ENCODE measurements at places on chromosomes 2 and 18.

DNA sequence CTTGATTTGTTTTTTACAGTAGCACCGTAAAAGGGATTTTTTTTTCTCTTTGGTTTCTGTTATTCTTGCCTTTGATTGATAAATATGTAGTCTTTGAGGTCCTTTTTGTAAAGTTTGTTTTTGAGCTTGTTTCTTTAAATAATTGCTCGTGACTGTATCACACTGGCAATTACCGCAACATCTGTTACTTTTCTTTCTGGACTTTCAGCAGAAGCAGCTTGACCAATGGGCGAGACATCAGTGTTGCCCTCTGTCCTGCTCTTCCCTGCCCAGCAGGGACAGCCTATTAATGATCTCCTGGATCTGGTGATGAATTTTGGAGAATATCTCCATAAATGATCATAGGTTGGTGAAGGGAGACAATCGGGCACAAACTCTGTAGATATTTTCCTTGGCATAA, 74.9 kb downstream of the TDRD15 start:
- no peak for DNase-seq

DNA sequence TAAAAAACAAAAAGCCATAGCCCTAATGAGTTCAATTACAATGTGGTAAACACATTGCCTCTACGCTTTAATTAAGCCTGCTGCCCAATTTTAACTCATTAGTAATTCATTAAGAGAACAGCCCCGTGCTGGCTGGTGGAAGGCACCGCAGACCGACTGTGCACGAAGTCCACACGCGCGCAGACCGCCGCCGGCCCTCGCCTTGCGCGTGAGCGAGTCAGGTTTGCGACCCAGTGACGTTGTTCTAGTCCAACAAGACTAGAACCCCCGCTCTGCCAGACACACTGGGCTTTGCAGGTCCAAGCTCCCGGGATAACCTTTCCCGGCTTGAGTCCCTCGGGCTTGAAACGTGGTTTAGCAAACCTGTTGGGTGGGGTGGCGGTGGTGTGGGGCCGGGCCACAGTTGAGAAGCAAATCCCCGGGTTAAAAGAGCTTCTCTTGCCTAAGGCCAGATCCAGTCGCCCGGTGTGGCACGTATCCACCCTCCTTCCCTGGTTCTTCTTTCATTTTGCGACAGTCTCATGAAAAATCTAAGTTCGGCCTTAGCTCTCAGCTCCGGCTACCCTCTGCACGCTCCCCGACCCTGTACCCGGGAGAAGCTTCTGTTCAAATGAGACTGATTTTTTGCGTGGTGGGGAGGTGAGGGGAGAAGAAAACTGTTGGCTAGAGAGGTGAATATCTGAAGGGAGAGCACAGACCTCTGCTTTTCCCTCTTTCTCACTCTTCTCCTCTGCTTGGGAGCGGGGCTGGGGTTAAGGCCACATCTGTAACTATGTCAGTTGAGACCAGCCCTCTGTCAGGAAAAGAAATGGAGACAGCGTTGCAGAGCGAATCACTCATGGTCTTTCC, 11.1 kb upstream of the SKOR2 start:
- DNase-seq = no peak

DNA sequence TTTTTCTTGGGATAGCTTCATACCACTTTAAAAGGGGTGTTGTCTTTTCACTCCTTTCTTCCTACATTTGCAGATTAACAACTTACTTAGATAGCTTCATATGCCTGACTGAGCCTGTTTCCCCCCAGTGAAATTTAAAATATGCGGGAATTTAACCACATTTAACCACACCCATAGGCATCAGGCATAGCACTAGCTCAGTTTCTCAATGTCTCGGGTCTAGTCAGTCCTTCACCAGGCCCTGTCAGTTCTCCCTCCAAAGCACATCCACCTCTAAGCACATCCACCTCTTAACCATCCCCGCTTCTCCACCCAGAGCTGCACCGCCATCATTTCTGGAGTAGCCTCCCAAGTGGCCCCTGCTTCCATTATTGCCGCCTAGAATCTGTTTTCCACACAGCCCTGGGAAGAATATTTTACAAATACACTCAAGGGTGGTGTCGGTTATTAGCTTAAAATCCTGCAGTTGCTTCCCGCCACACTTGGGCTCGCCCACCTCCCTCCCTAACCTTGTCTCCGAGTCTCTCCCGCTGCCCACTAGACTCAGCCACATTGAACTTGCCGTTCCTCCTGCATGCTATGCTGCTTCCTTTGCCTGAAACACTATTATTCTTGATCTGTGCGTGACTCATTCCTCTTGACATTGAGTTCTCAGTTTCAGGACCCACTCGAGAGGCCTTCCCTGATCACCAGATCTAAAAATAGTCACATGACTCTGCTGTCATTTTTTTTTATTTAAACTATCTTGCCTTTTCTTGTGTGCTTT, 68.3 kb downstream of the SPTBN1 start:
- no peak for DNase-seq

DNA sequence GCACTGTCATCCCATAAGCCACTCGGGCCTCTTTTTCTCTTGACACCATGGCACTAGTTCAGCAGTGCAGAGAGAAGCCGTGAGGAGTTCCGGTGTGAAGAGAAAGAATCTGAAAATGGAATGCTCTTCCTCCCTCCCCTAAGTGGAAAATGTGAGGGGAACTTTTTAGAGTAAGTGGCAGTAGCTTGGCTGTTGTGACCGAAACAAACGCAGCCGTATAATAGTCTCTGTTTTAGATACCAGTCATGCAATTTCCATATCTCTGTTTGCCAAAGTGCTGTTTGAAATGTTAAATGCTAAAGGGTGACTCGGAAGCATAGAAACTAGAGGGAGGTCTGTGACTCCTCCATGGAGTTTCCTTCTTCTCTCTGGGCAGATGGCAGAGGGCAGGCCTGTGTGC, 122.9 kb downstream of the MTCL1 start:
- DNase-seq = no peak

DNA sequence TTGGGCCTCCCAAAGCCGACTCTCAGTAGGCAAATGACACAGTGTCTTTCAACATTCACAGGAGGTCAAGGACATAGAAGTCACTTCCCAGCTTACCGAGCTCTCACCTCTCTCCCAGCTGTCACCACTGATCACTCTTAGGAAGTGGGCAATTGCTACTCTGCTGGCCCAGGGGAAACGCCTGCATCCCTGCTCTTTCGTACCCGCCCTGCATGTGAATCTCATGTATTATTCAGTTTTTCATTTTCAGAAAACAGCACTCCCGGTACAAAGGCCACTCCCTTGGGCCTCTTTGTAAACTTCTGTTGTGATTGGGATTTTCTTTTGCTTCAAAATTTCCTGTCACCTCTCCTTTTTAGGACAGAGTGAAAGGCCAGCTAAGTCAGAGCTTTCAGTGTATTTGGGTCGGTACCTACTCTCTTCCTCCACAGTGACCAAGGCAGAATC, 15.4 kb downstream of the MRPL44 start:
- no peak for DNase-seq

DNA sequence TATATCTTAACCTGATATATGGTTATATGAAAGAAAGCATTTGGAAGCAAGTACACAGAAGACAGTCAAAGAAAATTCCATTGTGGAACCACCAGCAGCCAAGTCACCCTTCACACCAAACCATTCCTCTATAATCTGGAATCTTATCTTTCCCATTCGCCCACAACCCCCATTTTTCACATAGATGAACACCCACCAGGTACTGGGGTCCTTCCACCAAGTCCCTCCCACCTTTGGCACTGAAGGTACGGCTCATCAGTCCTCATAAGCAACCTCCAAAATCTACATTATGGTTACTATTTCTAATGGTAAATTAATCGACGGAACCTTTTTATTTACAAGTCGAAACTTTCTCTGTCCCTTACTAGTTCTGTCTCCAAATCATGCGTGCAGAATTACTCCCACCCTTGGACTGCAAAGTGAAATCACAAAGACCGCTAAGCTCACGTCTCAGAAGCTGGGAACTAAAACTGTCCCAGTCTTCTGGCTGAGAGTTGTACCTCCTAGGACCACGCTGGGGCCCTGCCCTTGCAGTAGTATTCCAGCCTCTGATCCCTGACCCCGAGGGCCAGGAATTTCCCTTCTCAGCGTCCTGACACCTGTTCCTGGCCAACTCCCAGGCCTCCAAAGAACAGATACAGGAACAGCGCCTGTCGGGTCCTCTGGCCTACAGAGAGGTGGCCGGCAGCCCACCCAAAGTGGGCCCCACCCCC, 702 bp downstream of the OLA1 start:
- no peak for DNase-seq

GRCh38 chr2:151802315-151802714, 25.9 kb downstream of the ARL5A start:
- no peak for DNase-seq

DNA sequence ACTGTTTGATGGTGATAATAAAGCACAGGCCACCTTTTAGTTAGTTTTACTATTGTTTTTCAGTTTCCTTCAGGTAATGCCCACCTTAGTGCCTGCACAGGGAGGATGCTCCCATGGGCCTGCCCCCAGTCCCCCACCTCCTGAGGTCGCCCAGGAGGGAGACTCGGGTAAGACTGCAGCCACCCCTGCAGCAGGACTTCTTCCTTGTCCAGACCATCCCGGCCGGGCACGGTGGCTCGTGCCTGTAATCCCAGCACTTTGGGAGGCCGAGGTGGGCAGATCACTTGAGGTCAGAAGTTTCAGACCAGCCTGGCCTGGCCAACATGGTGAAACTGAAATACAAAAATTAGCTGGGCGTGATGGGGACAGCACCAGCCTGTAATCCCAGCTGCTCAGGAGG, 68.1 kb upstream of the TANC1 start:
- no peak for DNase-seq

DNA sequence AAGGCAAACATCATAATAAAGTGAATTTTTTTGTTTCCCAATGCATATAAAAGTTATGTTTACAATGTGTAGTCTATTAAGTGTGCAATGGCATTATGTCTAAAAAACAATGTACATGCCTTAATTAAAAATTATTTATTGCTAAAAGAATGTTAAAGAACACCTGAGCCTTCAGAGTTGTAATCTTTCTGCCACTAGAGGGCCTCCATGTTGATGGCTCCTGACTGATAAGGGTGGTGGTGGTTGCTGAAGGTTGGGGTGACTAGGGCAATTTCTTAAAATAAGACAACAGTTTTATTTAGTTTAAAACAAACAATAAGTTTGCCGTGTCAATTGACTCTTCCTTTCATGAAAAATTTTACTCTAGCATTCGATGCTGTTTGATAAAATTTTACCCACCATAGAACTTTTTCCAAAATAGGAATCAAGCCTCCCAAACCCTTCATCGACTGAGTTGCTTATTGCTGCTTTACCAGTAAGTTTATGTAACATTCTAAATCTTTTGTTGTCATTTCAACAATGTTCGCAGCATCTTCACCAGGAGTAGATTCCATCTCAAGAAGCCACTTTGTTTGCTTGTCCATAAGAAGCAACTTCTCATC, 32.3 kb downstream of the MAP3K2 start:
- DNase-seq = peak; percentile 11

GRCh38 chr18:57466307-57466706, 31.1 kb downstream of the ONECUT2 start:
- DNase-seq = no peak

GRCh38 chr2:202960524-202960923, 48.4 kb downstream of the CARF start:
- no peak for DNase-seq

DNA sequence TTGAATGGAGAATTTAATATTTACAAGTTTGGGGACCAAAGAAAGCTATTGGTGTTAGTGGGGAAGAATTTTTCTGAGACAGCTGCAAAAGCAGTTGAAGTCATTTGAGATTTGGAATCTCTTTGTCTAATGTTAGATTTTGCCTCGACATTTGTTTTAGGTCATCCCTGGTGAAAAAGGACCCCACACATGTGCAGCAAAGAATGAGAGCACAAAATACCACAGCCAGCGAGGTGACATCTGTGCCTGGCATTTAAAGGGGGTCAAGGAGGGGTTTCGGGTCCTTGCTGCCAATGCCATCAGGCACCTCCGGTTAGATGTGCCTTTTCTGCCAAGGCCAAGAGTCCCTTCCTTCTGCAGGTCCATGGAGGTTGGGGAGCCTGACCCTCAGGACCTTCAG, 173.3 kb downstream of the TRIB2 start:
- DNase-seq = no peak

DNA sequence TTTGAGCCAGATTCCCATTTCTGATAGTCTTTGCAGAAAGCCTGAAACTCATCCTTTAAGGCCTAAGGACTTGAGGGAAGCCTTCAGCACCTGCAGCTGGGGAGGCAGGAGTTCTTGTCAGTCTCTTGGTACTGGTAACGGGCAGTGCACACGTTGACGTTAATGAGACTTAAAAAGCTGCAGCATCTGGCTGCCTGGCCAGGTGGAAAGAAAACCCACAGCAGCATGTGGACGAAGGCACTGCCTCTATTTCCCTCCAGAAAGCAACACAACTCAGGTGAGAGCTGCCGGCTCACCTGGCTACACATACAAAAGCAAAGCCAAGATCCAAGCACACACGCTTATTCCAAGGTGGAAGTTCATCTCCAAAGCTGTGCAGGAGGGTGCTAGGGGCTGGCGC, 178.8 kb downstream of the ANAPC1 start:
- DNase-seq = no peak

DNA sequence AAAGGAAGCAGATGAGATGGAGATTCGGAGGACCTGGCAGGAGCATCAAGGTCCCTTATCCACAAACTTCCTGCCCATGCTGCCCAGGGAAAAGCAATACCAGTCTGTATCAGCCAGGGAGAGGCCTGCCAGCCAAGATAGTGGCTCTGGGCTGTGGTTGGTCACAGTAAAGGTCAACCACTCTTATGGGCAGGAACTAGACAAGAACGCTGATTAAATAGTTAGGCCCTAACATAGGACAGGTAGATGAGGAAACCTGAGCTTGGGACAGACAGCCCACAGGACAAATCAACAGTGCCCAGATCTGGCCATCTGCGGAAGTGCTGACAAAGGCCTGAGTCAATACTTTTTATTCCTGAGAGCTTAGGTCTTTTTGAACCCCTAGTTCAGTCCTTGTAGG, 10.7 kb downstream of the PSTPIP2 start:
- DNase-seq = no peak

GRCh38 chr2:152468899-152469692, 134.1 kb downstream of the FMNL2 start:
- no peak for DNase-seq

- no peak for DNase-seq
Measured at GRCh38 chr2:164875334-164876205, 33.9 kb upstream of the COBLL1 start.

- DNase-seq = no peak
Measured at GRCh38 chr2:96304606-96305005, 740 bp downstream of the SNRNP200 start.

- no peak for DNase-seq
Measured at GRCh38 chr2:170924969-170925368, 4.1 kb upstream of the GORASP2 start.

DNA sequence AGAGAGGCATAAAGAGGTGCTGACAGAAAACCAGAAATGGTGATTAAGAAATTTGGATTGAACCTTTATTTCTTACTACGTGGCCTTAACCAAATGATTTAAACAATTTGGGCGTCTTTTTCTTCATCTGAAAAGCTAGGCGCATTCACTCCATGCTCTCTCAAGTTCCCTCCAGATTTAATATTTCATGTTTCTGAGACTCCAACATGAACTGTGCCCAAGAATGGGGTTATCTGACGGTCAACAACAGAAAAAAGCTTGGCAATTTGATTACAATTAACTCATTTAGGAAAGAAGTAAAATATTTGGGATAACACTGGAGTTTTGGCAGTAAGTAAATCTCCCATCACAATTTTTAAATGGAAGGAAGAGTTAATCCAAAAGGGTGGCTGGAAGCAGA, 345.4 kb downstream of the ARHGAP15 start:
- no peak for DNase-seq

Measured in activated CD8-positive, alpha-beta memory T cell treated with anti-CD3 and anti-CD28 coated beads for 1 hour (primary cell).